ENCODE measurements at places on chromosomes 2 and 18.

- DNase-seq, result no peak
Measured at GRCh38 chr2:86002375-86002774, 103.3 kb downstream of the POLR1A start.

GRCh38 chr2:201235860-201236811 lies 24.2 kb upstream of the CASP8 start:
- DNase-seq, result peak; percentile 34

GRCh38 chr18:8685141-8685913 lies 20.0 kb upstream of the MTCL1 start:
- no peak for DNase-seq

- no peak for DNase-seq
Measured at GRCh38 chr18:40904295-40904694, 1050.7 kb upstream of the PIK3C3 start.

Data from activated naive CD4-positive, alpha-beta T cell treated with Interleukin-2 at 50 U/mL for 16 hours (primary cell).